ENCODE measurements at places on chromosomes 3 and 15. TPM values are rescaled to one million over a fixed set of nuclear protein-coding genes. Genes with fewer than 3 reads are reported as not detected.

- no peak for DNase-seq
Observed at GRCh38 chr15:88878720-88879184, 16.6 kb downstream of the HAPLN3 start.

DNA sequence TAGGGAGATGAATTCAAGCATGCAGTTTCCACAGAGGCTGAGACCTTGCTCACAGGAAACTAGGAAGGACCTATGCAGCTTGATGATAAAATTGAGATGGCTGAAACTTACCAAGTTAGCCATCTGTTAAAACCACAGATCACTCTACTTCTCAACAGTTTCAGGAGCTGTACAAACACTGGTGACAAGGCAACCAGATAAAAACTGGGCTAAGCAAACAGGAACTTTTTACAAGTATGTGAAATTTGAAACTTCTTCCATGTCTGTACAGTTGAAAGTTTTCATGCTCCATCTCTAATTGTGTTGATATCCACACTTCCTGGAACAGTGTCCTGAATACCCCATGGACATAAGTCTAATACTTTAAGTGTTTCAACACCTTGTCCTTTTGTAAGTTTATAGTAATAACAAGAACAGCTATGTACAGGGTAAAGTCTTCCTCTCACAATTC is 78.2 kb downstream of the FAIM start:
- DNase-seq, result no peak

DNA sequence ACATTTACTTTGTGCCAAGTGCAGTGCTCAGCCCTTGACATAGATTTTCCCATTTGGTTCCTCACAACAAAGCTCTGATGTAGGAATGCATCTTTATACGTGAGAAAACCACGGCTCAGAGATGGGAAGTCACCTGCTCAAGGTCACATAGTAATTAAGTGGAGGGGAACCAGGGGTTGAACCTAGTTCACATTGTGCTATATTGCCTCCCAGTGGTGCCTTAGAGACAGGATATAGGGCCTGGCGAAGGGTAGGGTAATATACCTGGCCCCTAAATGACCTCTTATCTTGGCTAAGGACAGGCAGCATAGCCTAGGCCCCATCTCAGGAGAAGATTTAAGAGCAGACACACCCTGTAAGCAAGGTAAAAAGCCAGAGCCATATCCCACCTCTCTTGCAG is 71.5 kb downstream of the FOXP1 start:
- no peak for DNase-seq

The NTRK3 gene
- total RNA-seq, result 1.3 TPM

The ADAMTS7 gene
- 0.92 TPM for total RNA-seq
